ENCODE measurements at places on chromosomes 2 and 18.

DNA sequence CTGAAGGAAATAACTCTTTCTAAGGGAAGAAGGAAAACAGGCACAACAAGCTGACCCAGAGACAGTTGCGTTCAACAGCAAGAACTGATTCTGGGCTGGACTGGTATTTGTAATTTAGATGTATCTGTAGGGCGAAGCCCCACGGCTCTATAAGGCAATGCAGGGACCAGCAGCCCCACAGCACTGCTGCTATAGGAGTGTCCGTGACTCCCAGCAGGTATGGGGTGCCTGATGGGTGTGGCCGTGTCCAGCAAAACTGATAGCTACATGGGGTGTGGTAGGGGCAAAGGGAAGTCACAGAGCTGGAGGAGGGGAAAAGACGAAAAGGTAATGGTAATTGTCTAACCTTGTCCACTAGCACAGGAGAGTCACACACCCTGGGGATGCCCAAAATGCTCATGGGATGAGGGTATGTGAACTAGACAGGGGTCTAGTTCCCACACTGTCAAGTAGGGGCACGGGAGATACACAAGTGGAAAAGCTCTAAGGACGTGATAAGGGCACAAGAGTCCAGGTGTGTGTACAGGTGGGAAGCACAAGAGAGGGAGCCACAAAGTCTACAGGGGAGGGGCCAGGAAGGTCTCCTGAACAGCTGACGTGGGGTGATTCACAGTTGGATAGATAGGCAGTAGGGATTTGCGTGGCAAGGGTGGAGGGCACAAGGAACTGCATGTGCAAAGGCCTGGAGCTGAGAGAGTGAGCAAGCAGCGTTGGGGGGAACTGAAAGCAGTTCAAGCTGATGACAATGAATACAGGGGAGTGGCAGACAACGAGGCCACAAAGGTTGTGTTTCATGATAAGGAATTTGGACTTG lies 48.5 kb upstream of the ASPRV1 start:
- DNase-seq: no peak

GRCh38 chr2:64819774-64820688 lies 166.3 kb upstream of the SERTAD2 start:
- no peak for DNase-seq

GRCh38 chr18:72871091-72871490 lies 3.3 kb upstream of the NETO1 start:
- DNase-seq: peak; percentile 58

DNA sequence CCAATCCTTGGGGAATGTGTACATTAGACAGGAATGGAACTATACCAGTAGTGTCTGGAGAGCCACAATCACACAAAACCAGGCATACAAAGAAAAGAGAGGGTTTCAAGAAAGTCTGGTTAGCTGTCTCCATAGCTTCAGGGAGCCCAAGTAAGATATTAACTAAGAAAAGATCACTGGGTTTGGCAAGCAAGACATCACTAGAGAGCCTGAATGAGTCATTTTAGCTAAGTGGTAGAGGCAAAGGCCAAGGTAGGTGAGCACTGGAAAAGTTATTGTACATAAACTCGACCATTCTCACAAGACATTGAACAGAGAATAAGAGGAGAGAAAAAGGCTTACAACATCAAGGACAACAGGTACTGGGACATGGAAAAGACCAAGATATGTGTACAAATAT lies 143.8 kb upstream of the ARL4C start:
- DNase-seq: peak; percentile 28

DNA sequence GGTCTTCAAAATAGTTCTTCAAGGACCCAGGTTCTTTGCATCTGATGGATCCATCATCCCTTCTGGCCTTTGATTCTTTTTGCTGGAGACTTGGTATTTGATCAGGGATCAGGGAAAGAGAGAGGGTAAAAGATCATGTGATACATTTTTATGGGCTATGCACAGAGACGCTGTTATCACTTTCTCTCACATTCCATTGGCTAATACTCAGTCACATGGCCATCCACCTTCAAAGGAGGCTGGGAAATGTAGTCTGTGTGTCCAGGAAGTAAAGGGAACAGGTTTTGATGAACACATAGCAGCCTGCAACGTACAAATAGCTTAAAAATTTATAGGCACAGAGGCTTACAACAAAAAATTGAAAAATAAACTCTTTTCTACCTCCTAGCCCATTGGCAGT lies 629.6 kb upstream of the FANCL start:
- peak; percentile 18 for DNase-seq

- DNase-seq: no peak
These were observed 24.7 kb downstream of the COPS7B start for GRCh38 chr2:231810905-231811304.

DNA sequence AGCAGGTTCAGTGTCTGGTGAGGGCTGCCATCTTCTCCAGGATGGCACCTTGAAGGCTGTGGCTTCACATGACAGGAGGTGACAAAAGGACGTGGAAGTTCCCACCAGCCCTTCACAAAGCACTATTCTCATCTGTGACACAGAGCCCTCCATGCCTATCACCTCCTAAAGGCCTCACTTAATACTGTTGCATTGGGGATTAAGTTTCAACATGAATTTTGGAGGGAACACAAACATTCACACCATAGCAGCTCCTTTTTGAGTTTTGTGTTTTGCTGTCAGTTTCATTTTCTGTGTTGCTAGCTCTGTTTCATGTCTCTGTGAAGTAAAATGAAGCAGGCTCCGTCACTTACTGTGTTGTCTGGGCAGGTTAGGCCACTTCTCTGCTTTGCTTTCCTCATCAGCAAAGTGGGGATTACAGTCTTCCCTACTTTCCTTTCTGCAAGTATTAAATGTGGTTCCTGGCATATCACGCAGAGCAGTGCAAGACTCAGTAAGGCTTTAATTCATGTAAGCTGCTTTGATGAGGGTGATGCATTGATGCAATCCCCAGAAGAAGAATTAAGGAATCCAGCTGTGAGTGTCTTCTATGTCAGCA lies 31.6 kb downstream of the LIMS1 start:
- DNase-seq: no peak

GRCh38 chr2:220070349-220070748 lies 442.9 kb downstream of the SLC4A3 start:
- DNase-seq: no peak

DNA sequence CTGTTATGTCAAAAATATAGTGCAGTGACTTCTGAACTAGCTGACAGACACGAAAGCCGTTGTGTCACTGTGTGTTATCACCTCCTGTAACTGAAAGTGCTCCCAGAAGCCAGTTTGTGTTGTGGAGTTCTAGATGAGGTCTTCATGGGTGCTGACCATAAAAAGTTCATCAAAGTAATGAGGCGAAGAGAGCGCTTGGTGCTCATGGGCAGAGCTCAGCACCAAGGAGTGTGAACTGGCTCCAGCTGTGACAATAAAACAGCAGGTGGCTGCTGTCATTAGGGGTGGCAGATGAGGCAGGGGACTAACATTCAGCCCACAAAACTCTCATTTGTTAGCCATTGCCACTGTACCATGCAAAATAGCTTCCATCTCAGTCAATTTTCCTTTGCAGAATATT lies 151.1 kb downstream of the ZNF407 start:
- no peak for DNase-seq

- peak; percentile 5 for DNase-seq
These were observed 93.5 kb downstream of the FAM124B start for GRCh38 chr2:224308272-224308911.
